Stimulated activated CD4-positive, alpha-beta T cell treated with anti-CD3 and anti-CD28 coated beads, Interleukin-15, amount 100 ng/mL, for 48 hours (primary cell): ENCODE measurements at places on chromosomes 7 and 10.

DNA sequence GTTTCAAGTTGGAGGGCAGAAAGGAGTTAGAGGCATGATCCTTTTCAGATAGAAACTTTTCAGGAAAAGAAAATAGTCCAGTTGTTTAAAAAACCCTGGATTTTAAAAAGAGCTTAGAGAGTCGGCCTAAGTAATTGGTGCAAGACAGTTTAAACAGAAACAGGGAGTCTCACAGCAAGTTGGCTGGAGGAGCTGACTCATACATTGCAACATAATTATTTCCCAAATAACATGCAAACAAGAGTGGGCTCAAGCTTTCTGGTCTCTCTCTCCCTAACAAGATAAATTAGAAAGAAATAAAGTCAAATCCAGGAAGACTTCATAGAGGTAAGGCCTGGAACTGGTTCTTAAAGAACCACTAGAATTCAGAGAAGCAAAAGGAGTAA, 100.3 kb upstream of the AGBL3 start:
- DNase-seq, result no peak

DNA sequence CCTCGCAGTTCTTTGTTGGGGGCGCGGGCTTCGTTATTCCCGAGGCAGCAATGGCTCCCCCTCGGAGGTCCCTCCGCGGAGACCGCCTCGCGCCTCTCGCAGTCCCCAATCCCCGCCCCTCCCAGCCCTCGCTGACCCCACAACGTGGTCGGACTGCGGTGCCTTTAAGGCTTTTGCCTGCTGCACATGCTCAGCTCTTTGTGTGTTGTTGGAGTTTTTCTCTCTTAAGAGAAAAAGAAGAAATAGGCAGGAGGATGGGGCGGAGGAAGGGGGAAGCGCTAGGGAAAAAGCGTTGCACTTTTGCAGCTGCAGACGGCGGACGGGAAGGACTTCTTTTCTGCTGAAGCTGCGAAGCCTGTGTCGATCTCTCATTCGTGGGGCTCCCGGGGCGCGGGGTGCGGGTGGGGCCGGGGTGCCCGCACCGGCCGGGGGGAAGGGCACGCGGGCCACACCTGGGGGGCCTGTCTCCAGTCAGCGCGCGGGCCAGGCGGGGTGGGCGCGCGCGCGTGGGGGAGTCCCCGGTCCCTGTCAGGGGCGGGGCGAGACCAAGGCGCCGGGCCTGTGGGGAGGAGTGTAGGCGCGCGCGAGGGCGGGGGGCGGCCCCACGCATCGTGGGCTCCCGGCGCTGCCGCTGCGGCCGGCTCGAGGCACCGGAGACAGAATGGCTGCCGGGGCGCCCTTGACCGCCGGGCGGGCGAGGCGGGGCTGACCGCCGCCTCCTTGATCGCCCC, 445 bp upstream of the ATRNL1 start:
- DNase-seq, result no peak

DNA sequence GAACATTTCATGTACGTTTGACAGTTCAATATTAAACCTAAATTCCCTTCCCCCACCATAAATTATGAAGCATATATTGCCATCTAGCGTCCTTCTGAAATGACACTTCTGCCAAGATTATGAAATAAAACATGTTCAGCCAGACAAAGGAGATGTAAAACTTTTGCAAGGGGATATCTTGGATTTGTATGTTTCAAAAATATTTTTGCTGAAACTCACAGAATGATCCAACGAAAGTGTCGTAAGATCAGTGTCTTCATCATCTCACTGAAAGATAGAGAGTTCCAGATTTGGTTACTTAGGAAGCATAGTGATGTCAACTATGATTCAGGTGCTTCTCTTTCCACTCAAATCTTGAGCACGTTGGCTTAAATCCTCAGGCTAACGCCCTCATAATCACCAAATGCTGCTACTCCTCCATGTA, 904.3 kb downstream of the XPNPEP1 start:
- no peak for DNase-seq

- no peak for DNase-seq
Measured at GRCh38 chr10:10780746-10781145, 236.9 kb upstream of the CELF2 start.

- DNase-seq, result no peak
Measured at GRCh38 chr10:131155876-131156230, 155.7 kb downstream of the TCERG1L start.

GRCh38 chr7:22662556-22663356, 64.2 kb upstream of the IL6 start:
- no peak for DNase-seq

- DNase-seq, result no peak
Measured at GRCh38 chr10:34205452-34205851, 609.6 kb downstream of the PARD3 start.

- no peak for DNase-seq
Measured at GRCh38 chr7:55063633-55064032, 44.8 kb downstream of the EGFR start.
